Naive thymus-derived CD8-positive, alpha-beta T cell (primary cell): ENCODE measurements at places on chromosomes 3 and 15.

- no peak for DNase-seq
Measured at GRCh38 chr15:68909601-68910100, 20.7 kb upstream of the SPESP1 start.

DNA sequence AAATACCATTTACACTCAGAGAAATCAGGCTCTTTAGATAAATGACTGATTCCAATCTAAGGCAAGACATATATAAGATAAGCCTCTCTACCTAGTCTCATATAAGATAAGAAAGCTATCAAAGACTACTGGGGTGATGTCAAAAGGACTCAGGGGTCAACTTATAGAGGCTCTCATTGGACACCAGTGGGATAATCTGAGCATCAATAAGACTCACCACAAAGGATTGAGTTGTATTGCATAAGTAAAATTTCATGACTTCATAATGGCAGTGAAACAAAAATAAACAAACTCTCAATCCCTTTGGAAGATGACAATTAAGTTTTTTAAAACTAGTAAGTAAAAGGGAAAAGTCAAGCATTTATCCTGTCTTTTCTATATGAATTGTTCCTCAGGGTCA lies 317.8 kb downstream of the SHQ1 start:
- no peak for DNase-seq

DNA sequence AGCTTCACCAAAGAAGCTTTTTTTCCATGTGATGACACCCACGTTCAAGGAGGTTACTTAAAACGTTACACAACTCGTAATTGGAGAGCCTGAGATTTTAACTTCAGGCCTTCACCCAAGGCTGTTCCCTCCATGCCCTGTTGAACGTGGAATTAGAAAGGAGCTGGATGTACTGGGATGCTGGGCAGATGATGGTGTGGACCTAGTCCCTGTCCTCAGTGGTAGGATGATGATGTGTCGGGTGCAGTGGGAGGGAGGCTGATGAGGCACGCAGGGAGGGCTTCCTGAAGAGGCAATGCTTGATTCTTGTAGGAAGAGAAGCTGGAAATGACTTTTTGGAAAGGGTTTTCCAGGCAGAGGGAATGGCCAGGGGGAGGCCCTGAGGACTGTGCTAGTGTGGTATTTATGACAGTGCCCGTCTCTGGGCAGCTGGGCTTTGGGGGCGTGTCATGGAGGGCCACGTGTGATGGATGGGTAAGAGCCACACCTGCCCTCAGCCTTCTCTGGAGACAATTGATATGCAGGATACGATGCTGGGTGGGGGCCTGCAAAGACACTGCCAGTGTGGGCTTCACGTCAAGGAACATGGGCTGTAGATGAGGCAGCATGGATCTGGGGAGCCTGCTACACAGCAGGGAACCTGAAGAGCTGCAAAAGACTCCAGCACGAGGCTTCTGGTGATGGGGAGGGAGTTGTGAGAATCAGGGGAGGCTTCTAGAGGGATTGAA lies 15.3 kb downstream of the SYNM start:
- no peak for DNase-seq

GRCh38 chr3:159643406-159643805 lies 345.2 kb upstream of the IL12A start:
- no peak for DNase-seq

GRCh38 chr15:80709542-80709941 lies 14.4 kb downstream of the ABHD17C start:
- DNase-seq: no peak

GRCh38 chr15:45993508-45993907 lies 358.7 kb downstream of the SQOR start:
- no peak for DNase-seq

DNA sequence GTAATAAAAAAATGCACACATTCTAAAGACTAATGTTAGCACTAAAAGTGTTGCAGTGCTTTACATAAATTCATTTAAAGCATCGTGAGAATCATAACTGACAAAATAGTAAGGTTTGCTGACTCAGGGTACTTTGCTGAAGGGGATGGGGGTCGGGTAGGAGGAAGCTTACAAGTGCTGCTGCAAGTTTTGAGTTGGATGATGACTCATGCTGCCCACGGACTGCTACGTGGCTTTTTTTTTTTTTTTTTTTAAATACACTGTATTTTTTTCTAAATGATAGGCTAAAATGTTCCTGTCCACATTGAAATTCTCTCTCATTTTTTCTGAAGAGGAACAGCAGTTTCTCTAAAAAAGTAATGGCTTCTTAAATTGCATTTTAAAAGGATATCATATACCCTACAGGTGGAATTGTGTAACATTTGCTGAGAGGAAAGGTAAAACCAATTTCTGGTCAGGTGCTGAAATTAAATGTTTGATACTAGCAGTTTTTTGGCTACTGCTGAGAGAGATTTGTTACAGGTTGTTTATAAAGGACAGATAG lies 2.2 kb downstream of the MAPK6 start:
- peak; percentile 41 for DNase-seq

- no peak for DNase-seq
Measured at GRCh38 chr15:50167110-50167509, 14.9 kb upstream of the SLC27A2 start.

- no peak for DNase-seq
Measured at GRCh38 chr3:138972941-138973340, 25.9 kb downstream of the FOXL2NB start.

DNA sequence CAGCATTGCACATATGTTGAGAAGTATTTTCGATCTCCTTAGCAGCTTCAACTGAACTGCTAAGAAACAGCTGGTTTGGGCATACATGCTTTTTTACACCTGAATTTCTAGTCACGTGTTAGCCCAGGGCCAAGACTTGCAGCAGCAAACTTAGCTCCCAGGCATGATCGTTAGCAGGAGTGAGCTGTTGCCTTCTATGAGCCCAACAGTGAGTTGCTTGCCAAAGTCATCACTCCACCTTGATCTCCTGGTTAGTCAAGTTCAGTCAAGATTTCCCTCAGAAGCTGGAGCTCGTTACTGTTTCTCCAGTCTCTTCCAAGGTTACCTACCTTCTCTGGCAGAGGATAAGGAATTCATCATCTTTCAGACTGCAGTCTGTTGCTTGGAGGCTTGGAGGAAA lies 100.4 kb upstream of the SEMA6D start:
- no peak for DNase-seq

- no peak for DNase-seq
Measured at GRCh38 chr3:197746209-197746608, 3.5 kb upstream of the FYTTD1 start.

DNA sequence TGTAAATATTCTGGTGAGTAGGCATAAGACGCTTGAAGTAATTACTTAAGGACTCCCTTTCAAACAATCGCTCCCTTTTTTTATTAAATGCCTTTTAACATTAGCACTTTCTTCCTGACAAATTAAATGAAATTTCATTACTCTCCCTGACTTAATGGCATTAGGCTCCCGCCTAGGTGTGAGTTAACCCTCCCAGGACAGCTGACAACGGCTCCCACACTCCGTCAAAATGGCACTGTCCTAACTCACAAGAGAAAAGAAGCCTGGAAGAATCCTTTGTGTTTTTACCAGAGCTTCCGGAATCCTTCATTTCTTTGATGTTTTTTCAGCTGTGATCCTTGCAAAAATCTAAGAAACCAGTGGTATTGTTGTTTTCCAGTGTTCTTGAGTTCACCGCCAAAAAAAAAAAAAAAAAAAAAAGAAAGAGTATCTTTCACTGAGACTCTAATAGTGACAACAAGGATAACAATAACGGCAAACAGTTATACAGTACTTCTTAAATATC lies 861.0 kb upstream of the NR2F2 start:
- no peak for DNase-seq

DNA sequence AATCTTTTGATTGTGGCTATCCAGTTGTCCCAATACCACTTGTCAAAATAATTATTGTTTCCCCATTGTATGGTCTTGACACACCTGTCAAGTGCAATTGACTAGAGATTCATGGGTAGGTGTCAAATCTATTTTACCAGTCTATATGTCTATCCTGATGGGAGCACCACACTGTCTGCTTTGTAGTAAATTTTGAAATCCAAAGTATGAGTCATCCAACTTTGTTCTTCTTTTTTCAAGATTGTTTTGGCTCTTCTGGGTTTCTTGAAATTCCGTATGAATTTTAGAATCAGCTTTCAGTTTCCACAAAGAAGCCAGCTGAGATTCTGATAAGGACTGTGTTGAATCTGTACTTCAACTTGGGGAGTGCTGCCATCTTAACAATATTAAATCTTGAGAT lies 71.9 kb downstream of the CSNK1G1 start:
- DNase-seq: no peak

- no peak for DNase-seq
Measured at GRCh38 chr15:99371180-99372103, 120.2 kb downstream of the LRRC28 start.

DNA sequence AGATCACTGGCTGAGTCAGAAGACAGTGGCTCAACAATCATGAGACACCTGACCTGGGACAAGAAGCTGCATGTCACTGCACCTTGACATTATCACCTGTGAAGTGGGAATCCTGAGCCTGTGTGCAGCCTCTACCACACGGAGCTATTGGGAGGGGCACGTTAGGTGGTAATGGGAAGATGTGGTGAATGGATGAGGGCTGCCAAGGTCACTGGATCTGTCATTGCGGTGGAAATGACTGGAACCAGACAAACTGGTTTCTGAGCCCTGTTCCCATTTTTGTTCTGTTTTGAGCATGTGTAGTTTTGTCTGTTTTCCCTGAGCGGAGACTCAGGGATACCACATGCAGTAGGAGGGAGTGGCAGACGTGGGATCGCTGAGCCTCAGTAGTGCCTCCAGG lies 235.5 kb downstream of the OPA1 start:
- no peak for DNase-seq

GRCh38 chr3:46585799-46586693 lies 19.9 kb upstream of the LRRC2 start:
- DNase-seq: no peak

GRCh38 chr3:38458796-38459498 lies 5.3 kb downstream of the ACVR2B start:
- no peak for DNase-seq

DNA sequence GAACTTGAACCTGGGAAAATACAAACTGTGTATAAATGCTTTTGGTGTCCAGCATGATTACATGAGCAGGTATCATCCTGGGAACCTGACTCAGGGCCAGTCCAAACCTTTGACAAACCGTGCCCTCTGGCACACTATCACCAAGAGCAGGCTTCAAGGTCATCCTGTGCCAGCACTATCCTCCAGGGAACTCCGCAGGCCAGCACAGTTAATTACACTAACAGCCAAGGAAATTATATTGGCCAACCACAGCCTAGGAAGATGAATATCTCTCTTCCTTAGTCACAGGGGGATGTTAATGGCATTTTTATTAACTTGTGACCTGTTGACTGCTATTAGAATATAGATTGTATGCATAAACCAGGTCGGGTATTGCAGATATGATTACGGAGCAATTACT lies 262.0 kb downstream of the TUSC7 start:
- DNase-seq: no peak

DNA sequence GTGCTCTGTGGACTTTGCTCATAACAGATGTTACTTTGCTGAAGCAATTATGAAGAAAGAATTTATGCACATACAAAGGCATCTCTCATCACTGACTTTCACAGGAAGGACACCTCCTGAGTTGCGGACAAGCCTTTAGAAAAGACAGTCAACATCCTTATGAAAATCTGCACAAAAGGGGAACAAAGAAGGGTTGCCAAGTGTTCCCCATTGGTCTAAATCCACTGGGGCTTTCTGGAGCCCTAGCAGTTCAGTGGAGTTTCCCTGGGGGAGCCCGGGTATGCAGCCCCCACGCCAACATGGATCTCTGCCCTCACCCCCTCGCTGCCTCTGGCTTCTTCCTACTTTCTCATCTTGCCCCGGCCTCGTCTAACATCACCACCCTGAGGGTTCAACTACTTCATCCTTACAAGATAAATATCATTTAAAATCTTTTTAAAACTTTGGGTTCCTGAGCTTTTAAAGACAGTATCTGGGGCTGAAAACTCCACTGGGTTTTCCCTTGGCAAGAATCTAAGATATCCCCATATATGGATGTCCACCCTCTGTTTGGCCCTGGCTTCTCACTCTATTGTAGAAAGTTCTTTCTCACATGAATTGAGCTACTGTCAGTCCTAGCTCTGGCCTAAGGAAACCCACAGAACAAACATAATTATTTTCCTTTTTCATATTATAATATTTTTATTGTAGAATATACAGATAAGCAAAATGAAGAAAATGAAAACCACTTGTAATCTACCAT lies 207.9 kb upstream of the RGMA start:
- no peak for DNase-seq

DNA sequence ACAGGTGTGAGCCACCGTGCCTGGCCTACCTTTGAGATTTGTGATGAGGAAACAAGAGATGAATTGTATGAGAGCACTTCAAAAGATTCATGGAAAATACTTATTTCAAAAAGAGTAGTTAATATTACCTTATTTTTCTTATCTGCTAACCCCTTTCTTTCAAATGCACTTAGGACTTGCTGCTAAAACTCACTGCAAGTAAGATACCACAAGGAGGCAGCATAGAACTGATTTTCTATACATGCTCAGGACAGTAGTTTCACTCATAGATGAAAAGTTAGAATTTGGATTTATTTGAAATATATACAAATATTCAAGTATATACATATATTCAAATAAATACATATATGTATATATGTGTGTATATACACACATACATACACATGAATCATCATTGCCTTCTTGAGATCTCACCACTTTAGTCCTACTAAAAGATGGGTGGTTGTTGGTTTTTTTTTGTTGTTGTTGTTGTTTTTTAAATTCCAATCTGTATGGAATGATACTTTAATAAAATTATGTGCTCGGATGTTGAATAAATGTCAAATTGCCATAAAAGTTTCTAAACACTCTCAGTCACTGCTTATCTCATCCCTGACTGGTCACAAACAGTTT lies 2.4 kb downstream of the CCNDBP1 start:
- no peak for DNase-seq

DNA sequence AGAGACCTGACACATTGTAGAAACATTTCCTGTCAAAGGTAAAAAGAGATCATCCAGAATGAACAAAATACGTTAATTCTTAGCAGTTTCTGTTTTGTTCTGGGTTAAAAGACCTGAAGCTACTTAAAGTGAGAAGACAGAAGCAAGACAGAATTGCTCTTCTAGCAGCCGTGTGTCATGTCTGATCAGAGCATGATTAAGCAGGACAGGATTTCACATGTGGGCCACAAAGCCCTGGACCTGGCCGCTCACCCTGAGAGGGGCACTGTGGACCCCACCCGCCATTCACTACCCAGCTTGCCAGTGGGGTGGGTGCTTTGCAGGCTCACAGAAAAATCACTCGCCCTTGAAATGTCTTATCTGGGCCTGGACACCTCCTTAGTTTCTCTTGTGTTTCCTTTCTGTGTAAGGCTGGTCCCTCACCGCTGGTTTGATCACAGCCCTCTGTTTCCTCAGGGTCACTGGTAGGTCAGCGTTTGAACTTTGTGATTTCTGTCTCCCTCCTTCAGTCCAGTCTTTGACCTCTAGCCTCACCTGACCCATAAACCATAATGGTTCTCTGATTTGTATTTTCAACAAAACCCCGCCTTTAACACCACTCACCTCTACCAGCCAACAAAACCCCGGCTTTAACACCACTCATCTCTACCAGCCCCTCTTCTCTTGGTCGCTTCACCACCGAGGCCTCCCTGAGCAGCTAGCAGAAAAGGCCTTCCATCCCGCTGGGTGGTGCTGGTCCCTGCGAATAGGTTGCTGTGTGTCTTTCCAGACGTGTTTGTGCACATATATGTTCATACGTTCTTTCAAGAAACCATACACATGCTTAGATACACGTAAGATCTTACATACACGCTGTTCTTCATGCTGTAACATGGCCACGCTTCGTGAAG lies 185.0 kb downstream of the OR4M2 start:
- no peak for DNase-seq
